ENCODE measurements at places on chromosomes 7 and 10.

DNA sequence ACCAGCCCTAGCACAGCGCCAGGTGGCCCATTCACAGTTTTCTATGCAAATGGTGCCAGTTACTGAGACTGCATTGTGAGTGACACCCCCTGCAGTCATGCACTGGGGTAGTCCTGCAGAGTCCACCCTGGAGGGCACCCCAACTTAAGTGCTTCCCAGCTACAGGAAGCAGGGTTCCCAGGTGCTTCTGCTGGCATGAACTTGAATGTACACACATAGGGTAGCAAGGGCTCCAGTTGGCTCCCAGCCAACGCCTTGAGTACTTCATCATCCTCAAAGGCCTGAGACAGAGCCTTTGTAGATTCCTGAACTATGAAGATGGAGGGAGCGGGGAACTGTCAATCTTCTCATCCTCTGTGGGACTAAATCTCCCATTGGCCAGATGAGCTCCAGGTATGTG, 11.5 kb upstream of the NPFFR1 start:
- no peak overlapping the region for H3K4me3 ChIP-seq
- H3K4me1 ChIP-seq: no peaks in the 10 kb centered on the region
- no peaks in the 10 kb centered on the region for H3K27me3 ChIP-seq

DNA sequence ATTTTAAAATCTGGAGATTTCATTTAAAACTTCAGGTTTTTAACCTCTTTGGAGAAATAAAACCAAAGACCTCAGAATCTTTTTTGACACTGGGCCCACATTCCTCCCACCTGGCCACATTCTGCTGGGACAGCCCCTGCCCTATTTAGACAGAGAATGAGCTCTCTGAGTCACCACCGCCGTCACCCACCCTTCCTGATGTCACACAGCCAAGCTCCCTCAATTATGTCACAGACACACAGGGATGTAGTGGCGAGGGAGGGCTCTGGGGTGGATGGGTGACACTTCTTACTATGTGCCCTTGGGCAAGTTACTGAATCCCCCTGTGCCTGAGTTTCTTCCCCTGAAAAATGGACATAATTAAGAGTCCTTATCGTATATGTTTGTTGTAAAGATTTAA, 162.6 kb downstream of the RAB11FIP2 start:
- no peaks in the 10 kb centered on the region for H3K36me3 ChIP-seq
- H3K27me3 ChIP-seq: no peaks in the 10 kb centered on the region
- no peak overlapping the region for H3K27ac ChIP-seq
- no peak for DNase-seq

- DNase-seq: no peak
- H3K4me3 ChIP-seq: no peak overlapping the region
- H3K4me1 ChIP-seq: 0 out of 2 replicates have a peak, but pooled peaks cover 4% of the 10 kb centered on the region
Measured at GRCh38 chr10:119494236-119495020, 48.1 kb downstream of the RGS10 start.

DNA sequence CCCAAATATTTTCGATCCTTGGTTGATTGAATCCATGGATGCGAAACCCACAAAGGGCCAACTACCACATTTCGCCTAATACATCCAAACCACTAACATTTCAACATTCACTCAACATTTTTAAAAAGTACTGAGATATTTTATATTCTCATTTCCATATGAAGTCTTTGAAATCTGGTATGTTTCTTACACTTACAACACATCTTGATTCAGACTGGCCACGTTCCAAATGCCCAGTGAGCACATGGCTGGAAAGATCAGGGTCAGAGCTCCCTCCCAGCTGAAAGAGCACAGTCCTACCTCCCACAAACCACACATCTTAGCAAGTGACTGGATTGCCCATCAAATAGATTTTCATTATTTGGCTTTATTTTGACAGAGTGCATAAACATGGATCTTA, 18.9 kb downstream of the NCAPG2 start:
- H3K27me3 ChIP-seq: no peaks in the 10 kb centered on the region
- DNase-seq: no peak
- no peaks in the 10 kb centered on the region for H3K4me1 ChIP-seq
- H3K27ac ChIP-seq: no peak overlapping the region
